ENCODE measurements at places on chromosomes 1 and 21.

DNA sequence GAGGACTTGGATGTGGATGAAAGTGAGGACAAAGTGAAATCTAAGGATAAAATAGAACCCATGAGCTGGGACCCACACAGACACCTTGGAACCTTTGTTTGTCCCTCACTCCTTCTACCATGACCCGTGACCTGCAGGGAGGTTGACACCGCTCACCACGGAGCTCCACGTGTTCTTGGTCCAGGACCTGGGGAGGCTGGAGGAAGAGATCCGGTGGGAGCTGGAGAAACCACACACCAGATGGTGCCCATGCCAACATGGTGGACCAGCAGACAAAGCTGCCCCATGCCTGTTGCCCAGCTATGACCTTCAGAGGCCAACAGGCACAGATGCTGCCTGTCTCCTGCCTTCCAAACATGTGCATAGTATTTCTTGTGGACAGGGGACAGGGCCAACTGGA, 721.9 kb downstream of the PTPRU start:
- no peak for DNase-seq

DNA sequence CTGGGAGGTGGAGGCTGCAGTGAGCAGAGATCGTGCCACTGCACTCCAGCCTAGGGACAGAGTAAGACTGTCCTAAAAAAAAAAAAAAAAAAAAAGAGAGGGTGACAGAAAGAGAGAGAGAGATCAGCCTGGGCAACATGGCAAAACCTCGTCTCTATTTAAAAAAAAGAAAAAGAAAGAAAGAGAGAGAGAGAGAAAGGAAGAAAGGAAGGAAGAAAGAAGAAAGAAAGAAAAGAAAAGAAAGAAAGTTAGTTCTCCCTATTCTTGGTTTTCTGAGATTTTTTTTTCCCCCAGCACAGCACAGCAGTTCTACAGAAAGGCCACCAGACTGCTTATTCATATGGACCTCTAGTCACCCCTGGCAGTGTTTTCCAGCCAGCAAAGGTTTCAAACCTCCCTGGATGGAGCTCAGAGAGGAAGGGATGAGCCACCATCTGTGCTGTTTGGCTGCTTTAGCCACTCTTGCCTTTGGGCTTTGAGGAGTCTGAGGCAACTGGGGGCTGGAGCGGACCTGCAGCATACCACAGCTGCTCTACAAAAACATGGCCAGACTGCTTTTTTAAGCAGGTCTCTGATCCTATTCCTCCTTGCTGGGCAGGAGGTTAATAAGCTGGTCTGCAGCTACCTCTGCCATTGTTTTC, 10.6 kb downstream of the S100A6 start:
- DNase-seq: no peak

DNA sequence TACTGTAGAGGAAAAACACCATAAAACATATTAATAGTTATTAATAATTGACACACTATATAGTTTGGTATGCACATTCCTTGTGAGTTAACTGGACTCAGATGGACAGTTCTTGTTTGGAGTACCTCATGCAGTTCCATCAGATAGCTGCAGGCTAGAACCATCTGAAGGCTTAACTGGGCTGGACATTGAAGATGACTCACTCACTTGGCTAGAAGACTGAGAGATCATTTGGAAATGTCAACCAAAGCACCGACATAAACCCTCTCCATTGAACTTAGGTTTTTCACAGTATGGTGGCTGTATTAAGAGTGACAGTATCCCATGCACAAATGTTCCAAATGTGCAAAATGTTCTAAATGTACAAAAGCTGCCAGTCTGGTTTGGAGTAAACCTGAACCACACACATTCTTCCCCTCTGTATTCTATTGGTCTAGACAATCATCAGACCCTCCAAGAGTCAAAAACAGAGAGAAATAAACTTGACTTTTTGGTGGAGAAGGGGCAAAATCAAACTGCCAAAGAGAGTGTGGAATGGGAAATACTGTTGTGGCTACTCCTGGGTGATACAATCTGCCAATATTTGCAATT, 708.4 kb downstream of the KCNT2 start:
- no peak for DNase-seq

DNA sequence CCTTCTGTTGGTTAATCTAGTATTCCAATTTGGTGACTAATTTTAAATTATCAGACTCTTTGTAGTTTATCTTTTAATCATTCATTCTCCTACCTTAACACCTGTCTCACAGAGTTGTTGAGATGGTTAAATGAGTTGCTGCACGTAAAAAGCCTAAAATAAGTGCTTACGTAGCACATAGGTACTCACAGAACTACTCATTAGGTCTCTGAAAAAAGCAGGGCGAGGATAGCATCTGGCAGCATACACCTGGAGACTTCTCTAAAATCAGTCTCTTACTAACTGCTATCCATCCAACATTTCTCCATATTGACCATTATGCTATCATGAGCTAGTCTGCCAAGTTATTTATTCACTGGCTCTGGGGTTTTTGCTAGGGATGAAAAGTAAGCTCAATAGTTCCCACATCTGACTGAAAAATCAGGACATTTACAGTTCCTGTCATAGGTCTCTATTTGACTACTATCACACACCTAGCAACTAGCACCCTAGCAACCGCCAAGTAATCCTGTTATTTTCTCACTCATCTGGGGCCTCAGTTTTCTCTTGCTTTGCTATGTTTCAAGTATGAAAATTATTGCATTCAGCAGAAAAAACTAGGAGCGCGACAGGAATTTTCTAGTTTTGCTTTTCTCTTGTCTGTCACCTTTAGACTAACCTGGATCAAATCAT, 11.2 kb downstream of the CSDE1 start:
- DNase-seq: no peak

GRCh38 chr1:115099693-115100050, 10.4 kb upstream of the TSPAN2 start:
- no peak for DNase-seq

DNA sequence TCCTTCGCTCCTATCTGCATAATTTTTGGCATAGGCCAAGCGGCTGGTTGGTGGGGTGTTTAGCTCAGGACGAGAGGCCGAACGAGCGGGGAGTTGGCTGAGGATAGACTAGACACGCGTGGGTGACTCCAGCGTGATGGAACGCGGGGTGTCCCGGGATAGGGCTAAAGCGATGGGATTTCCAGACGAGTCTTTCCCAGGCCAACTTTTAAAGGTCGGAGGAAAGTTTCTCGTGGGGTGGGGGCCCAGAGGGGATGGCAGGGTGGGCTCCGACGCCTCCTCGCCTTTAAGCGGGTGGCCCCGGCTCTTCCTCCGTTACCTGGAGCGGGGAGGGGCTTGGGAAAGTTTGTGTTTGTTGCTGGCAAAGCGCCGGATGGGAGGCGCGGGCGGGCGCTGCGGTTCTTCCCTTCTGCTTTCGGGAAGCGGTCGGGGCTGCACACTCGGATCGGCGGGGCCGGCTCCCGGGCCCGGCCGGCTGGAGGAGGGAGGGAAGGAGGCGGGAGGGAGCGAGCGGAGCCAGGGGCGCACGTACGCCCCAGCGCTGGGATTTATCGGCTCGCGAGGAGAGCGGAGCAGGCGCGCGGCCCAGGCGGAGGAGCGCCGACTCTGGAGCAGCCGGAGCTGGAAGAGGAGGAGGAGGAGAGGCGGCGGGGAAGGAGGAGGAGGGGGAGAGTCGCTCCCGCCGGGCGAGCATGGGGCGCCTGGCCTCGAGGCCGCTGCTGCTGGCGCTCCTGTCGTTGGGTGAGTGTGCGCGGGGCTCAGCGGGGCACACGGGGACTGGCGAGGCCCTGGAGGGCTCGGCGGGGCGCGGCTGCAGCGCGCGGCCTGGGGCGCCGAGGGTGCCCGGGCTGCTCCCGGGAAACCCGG, at the start of gene PTGFRN:
Gene PTGFRN (plus strand): TSS at position 405 of the 867 bp plus-strand sequence. CDS start 288 bp downstream, at position 693.
- no peak for DNase-seq

- DNase-seq: peak; percentile 47
Measured at GRCh38 chr1:236502972-236503639, 20.7 kb upstream of the LGALS8 start.

- DNase-seq: no peak
Measured at GRCh38 chr1:111270771-111271463, 19.7 kb upstream of the CHIA start.

DNA sequence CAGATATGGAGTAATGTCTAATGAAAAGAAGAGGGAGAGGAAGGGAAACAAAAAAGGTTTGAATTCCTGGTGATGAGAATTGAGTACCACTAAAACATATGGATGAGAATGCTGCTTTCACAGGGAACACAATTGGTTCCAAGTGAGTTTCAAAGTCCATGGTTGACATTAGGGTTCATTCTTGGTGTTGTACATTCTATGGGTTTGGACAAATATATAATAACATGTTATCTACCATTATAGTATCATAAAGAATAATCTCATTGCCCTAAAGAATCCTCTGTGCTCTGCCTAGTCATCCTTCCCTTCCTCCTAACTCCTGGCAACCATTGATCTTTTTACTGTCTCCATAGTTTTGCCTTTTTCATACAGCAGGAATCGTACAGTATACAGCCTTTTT, 20.1 kb downstream of the TMCO1 start:
- no peak for DNase-seq

DNA sequence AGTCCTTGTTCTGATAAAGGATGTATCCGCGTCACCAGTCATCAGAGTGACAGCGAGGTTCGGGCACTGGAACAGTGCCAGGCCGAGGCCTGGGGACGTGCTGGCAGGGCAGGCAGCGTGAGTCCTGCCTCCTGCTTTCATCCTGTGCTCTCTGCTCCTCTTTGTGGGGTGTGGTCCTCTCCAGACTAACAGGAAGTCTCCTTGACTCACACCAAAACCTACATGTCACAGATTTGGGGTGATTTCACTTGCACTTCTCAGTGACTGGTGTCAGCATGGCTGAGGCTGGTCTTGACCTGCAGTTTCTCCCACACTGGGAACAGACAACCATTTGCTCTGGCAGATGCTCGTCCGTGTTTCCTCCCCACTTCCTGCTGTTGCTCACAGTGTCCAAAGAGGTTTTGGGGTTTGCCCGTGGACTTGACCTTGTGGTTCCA, 8.8 kb upstream of the NLRP3 start:
- no peak for DNase-seq

DNA sequence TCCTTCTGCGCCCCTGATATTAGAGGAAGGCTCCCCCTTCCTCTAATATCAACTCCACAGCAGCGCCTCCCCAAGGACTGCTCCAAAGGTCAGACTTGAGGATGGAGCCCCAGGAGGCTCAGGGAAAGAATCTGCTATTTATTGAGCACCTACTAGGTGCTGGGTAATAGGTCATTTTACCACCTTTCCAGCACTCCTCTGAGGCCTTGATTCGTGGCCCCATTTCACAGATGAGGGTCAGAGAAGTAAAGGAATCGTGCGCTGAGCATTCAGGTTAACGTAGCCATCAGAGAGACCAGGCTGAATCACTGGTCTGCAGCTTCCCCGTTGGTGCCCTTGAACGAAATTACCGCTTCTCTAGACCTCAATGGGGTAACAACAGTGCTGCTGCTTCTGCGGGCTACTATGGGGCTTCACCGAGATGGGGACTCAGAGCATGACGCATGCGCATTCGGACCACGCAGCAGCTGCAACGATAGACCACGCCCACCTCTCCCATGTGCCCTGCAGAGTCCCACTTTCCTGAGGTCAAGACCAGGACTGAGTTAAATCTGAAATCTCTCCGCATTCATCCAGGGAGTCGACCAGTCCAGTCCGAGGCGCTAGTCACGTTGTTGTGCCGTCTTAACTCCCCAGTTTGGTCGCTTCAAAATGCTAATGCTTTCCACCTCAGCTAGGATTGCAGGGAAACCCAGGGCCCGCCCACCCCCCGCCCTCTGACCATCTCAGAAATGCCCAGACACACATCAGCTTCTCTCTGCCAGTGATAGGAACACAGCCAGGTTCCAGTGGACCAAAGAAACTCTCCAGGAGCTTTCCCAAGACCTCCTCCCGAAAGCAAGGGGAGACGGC, 12.9 kb downstream of the CAMK2N1 start:
- DNase-seq: no peak

GRCh38 chr1:19165501-19165900, 44.6 kb downstream of the UBR4 start:
- DNase-seq: no peak

GRCh38 chr1:39094685-39095084, 68.5 kb downstream of the NDUFS5 start:
- no peak for DNase-seq

- no peak for DNase-seq
Measured at GRCh38 chr1:209800984-209801834, 4.7 kb downstream of the IRF6 start.

DNA sequence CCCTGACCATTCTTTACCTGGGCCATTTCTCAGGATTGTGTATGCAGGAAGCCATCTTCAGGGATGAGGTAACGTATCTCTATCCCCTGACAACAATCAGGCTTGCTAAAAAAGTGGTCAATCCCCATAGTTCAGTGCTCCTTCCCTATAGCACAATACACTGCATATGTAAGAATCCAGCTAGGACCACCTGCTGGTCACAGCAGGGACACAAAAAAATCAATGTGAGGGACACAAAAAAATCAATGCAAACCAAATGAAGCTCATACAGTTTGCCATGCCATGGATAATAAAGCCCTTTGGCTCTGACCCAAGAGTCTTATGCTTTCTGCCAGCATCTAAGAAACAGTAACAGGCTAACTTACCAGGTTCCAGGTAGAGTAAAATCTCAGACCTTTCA, 16.3 kb downstream of the ACBD6 start:
- no peak for DNase-seq

DNA sequence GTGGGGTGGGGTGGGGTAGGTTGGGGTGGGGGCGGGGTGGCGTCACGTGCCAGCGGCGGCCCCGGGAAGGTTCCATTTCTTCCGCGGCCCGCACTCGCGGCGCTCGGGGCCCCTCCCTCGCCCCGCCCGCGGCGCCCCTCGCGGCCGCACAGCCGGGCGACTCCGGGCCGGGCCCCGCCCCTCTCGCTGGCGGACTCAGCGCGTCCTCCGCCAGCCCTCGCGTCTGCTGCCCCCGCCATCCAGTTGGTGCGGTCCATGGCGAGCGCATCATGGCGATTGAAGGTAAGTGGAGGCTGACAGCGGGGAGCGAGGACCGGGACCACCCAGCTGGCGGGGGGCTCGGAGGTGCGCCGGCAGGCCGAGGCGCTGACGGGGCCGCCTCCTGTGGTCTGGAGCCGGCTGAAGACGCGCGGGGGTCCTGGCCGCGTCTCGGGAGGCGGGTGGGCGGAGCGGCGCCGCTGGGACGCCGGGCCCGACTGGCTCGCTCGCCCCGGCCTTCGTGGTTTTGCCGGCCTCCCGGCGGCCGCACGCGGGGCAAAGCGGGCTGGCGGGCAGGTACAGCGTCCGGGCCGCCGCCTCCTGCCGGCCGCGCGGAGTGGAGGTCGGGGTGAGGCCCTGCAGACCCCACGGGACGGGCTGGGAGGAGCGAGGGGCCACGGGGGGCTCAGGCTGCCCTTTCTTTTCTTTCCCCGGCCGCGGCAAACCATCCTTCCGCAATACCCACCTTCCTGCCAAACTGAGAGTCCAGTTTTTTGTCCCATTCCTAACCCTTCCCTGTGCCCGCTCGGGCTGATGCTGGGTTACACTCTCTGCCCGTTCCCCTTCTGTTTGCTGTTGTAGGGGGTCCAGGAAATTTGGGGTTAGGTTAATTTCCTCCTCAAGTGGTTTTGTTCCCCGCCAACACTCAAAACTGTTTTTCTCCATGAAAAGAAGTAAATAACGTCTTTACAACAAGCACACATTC, at the start of gene SYT14:
Gene SYT14 (plus strand): TSS at position 222 of the 964 bp plus-strand sequence. CDS start 48 bp downstream, at position 270.
- DNase-seq: no peak

DNA sequence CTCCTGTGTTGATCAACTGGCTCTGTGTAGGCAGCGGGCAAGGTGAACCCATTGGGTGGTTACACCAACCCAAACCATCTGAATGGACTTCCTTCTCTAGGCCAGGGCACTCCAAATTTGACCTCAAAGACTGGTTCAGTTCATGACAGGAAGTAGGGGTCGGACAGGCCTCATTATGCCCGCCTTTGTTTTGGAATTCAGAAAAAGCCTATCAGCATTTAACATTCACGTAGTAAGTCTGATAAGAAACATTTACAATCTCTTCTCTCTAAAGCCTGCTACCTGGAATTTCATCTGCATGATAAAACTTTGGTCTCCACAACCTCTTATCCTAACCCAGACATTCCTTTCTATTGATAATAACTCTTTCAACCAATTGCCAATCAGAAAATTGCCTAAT, 97.1 kb upstream of the ETV3 start:
- DNase-seq: no peak

All from SW 1271 (cell line).